ENCODE measurements at places on chromosomes 4 and X.

DNA sequence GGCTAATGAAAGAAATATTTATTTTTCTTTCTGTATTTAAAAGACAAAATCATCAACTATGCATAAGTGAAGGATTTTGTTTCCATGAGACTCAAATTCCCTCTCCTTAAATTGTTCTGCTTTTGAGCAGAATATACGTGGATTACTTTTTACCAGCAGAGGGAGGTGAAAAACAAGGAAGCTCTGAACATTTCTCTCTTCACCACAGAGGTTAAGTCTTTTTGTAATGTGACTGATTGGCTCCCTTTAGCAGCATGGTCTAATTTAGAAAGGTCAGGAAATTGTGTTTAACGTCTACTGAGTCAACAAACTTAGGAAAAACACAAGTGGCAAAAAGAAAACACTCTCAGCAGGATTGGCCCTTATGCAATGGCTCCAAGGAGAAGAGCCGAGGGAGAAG is 55.1 kb upstream of the F9 start:
- no peak for DNase-seq

DNA sequence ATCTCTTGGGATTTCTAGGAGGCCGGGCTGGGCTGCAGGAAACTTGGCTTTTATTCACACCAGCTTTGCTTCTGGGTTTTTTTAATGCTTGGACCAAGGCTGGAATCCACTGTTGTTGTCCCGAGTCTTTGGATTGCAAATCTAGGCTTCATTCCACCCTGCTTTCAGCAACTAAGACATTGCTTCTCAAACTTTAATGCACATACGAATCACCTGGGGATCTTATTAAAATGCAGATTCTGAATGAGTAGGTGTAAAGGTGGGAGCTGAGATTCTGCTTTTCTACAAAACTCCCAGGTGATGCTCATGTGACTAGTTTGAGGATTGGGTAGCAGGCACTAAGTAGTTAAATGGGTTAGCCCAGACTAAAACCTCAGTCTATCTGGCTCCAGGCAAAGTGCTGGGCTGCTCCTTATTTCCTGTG is 39.2 kb upstream of the GPC4 start:
- no peak for DNase-seq

GRCh38 chr4:77776182-77777134 is 42.7 kb downstream of the CNOT6L start:
- DNase-seq = no peak

GRCh38 chr4:4488405-4489404 is 53.1 kb downstream of the STX18 start:
- peak; percentile 50 for DNase-seq

DNA sequence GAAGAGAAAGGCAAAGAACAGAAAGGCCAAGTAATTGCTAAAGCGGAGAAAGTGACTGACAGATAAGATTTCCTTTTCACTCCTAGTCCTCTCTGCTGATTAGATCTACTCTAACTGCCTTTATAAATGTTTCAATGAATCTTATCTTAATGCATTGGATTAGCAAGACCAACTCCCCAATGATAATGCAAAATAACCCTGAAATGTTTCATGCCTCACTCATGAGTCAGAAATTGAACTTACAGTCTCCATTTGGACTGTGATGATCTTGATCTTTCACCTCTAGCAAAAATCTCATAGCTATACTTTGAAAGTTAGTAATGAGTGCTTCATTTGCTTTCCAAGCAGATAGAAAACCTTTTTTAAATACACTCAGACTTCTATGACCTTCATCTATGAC is 26.5 kb downstream of the SLC10A7 start:
- no peak for DNase-seq

DNA sequence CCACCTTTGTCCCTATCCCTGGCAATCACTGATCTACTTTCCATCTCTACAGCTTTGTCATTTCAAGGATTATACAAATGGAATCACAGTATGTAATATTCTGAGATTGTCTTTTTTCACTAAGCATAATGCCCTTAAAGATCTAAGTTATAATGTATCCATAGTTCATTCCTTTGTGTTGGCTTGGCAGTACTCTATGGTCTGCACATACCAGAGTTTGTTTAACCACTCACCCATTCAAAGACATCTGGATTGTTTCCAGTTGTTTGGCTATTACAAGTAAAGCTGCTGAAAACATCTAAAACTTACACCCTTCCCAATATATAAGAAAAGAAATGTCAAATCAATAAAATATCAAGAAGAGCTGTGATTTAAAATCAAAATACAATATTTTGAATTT is 26.0 kb upstream of the AWAT1 start:
- no peak for DNase-seq

DNA sequence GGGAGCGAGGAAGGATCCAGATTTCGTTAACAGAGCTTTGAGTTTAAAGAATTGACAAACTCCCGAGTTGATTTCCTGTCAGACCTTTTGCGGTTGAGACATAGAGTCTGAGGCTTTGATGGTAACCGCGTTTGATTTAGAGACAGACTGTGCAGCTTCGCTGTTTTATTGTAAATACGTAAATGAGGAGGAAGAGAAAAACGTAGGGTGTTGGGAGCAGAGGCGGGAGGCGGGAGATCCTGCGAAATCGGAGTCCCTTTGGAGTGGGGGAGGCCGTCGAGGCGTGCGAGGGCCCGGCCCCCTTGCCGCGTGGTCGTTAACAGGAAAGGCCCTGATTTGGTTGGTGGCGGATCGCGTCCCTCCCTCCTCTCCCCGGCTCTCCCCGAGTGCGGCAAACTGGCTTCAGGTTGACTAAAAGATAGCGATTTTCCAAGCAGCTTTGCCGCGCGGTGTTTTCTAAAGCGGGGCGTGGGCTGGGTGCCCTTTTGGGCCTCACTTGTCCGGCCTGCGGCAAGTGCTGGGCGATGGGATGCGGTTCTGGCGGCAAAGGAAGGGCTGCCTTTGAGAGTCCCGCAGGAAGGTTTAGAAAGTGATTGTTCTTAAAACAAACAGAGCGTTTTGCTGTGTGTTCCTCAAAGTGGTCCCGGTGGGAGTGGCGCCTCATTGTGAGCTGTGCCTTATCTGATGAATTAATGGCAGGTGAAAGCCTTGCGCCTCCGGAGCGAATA is 857 bp downstream of the SCML1 start:
- DNase-seq = peak; percentile 7

GRCh38 chr4:23981328-23981727 is 91.5 kb upstream of the PPARGC1A start:
- DNase-seq = no peak

- DNase-seq = no peak
Observed at GRCh38 chrX:153641627-153642026, 5.4 kb upstream of the DUSP9 start.

DNA sequence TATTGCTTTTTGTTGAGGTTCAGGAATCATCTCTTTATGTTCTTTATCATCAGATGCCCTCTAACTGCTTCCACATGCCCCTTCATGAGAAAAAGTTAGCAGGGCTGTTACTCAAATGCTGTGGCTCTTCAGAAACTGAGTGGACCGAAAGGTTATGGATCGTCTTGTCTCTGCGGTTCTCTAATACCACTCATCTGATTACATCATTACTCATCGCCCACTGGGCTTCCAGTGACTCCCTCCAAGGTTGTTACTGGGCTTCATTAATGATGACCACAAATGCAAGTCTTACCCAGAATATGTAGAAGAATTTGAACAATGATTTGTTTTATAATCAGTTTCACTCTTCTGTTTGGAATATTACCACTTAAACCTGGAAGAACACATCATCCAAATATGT is 67.7 kb downstream of the RWDD4 start:
- DNase-seq = no peak

- DNase-seq = no peak
Observed at GRCh38 chr4:125520258-125520990, 205.7 kb downstream of the FAT4 start.

DNA sequence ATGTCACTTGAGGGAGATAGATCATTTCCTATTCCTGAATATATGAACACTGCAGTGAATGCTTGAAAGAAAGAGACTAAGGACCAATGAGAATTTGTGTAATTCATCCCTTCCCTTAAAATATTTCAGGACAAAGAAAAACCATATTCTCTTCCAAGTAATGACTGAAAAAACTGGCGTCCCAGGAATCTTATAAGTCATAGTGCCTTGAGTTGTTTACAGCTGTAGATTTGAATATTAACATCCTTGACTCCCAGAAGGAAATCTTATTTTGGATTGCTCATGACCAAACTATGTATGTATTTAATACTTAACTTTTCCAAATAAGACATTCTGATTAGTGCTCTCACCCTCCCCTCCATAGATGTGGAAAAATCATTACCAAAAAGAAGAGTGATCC is 55.5 kb downstream of the CLDN22 start:
- no peak for DNase-seq

DNA sequence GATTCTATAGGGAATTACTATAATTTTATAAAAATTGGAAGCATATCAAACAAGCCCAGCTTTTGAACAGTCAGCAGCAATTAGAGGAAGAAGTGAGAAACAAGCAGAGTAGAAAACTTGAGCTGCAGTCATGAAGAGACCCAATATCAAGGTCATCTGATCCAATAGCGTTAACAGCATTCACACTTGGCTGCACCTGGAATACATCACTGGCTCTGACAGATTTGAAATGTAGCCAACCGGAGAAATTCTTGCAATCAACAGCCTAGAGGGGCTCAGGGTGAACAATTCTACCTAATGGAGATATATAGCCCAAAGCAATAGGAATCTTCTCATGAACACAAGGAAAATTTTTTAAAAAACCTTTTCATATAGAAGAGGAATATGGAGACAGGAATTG is 13.6 kb downstream of the DDX53 start:
- no peak for DNase-seq

Data from activated CD4-positive, alpha-beta T cell treated with anti-CD3 and anti-CD28 coated beads for 24 hours (primary cell).